T-cell (primary cell): ENCODE measurements at places on chromosomes 12 and 14.

- DNase-seq: no peak
Observed at GRCh38 chr14:72986857-72987256, 40.0 kb downstream of the ZFYVE1 start.

- DNase-seq: no peak
Observed at GRCh38 chr12:90502070-90502469, 452.9 kb downstream of the CCER1 start.

DNA sequence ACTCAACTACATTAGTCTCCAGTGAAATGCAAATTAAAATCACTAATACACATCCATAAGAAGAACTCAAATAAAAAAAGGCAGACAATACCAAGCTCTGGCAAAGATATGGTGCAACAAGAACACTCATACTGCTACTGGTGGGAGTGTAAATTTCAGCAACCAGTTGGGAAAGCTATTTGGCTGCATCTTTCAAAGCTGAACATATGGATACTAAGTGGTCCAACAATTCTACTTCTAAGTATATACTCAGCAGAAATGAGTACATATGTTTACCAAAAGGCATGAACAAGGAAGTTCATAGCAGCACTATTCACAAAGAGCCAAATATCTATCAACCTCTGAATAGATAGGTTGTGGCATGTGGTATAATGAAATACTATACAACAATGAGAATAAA lies 27.3 kb downstream of the CAPS2 start:
- DNase-seq: no peak

DNA sequence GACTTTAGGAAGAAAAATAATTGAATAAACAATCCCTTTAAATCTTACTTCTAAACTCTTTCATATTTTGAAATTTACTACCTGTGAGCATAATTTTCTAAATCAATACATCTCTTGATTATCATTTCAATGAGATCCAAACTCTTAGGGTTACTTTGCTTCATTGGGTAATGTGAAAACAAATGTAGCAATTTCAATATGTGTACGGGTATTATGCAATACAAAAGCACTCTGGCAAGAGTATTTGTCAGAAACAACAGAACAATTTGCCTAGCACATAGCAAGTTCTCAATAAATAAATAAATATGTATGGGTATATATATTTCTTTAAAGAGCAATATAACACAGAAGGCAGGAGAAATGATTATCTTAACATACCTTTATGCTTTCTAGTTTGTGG lies 77.1 kb downstream of the PLEKHG7 start:
- DNase-seq: no peak

GRCh38 chr12:106873983-106874382 lies 81.7 kb upstream of the TMEM263 start:
- DNase-seq: no peak

DNA sequence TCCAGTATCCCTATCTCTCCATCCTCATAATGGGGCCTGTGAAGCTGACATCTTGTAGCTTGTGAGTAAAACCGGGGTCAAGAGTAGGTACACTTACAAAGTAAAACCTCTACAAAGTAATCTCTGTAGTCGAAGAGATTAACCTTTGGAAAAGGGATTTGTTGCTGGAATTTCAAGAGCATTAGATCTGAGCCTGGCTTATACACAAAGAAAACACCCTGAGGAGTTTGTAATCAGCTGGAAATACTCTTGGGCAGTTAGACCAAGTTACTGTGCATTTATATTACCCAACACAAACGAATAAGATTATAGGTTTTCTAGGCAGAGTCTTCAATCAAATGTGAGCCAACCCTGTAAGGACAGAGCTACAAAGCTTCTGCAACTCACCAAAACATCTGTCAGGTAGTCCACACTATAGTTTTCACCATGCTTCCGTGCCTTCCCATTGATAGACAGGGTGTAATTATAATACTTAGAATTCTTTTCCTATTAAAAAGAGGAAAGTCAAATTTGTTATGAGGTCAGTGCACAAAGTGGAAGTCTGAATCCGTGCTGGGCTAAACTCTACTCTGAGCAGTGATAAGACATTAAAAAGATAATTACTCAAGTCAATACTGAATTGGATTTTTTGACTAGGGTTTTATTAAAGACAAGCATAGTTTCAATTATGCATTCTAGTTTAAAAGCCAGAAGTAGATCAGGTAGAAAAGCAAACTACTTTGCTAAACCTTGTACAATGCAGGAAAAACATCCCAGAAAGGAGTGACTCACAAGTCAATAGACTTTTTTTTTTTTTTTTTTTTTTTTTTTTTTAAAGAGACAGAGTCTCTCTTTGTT lies 14.6 kb downstream of the GNS start:
- no peak for DNase-seq

DNA sequence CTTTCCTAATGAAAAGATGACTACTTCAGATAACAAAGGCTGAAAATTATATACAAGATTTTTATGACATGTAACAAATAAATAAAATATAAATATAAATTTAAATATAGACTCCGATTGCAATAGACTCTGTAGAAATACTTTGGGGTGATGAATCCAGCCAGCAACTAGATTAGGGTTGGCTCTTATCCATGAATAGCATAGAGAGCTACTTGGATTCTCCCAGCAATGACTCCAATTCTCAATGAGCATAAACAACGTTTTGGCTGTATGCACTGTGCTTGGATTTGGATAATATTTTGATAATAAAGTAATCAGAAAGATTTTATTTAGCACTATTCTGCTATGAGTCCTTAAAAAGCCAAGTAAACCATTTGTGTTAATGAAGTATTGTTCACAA lies 58.0 kb upstream of the LRFN5 start:
- no peak for DNase-seq

DNA sequence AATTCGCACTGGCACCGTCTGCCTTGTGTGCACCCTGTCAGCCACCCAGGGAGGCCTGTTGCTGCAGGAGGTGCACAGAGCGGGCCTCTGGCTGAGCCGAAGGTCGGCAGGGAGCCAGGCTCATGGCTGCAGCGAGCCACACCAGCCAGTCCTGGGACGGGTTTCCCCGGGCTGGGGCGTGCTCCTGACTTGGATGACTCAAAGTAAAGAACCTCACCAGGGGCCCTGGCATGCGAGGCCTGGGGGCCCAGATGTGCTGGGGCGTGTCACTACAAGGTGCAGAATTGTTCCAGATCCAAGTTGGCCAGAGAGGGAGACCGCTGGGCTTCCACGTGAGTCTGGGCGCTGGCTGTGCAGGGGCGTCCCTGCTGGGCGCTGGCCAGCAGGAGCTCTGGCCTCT lies 34.5 kb downstream of the FBRSL1 start:
- no peak for DNase-seq

- DNase-seq: no peak
Observed at GRCh38 chr12:8661751-8662150, 875 bp downstream of the MFAP5 start.

- no peak for DNase-seq
Observed at GRCh38 chr14:76937181-76938091, 91.1 kb downstream of the IRF2BPL start.

DNA sequence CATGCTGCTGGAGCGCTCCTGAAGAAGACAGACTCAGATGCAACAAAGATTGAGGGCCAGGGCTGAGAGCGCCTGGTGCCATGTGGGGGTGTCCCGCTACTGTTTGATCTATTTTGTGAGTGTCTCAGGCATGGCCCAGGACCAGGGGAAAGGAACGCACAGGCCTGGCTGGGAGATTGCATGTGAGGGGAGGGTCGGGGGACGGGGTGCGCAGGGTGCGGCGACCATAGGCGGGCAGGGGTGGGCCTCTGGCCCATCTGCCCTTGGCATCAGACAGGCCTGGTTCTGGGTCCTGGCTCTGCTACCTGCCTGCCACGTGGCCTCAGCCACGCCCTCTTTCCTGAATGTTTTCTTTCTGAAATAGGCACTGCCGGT lies 47.5 kb downstream of the BEGAIN start:
- DNase-seq: no peak

- no peak for DNase-seq
Observed at GRCh38 chr12:49537231-49537751, 1.5 kb upstream of the KCNH3 start.

DNA sequence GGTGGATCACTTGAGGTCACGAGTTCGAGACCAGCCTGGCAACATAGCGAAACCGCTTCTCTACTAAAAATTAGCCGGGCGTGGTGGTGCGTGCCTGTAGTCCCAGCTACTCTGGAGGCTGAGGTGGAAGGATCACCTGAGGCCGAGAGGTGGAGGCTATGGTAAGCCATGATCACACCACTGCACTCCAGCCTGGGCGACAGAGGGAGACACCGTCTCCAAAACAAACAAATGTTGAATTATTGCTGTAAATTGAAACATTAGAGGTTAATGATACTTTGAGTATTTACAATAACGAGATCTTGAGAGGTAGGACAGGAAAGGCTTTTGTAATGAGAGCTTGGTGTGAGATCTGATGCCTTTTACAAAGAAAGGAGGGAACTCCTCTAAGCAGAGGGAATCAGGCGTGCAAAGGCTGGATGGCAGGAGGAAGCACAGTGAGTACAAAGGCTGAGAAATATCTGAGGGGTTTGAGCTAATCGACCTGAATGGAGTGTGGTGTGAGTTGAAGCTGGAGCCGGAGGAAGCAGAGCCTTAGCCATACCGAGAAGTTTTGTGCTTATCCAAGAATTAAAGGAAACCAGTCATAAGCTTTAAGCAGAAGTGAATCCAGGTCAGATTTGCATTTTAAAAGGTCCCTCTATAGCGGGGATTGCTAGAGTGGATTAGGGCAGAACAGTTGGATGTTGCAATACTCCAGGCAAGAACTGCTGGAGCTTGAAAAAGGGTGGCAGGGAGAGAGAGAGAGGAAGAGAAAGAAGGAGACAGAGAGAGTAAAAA lies 1.1 kb downstream of the RHNO1 start:
- DNase-seq: no peak

- DNase-seq: peak; percentile 67
Observed at GRCh38 chr12:13044002-13044905, at the start of gene FAM234B. Gene FAM234B (plus strand): TSS chr12:13044381. CDS start chr12:13044404, 23 bp downstream.

DNA sequence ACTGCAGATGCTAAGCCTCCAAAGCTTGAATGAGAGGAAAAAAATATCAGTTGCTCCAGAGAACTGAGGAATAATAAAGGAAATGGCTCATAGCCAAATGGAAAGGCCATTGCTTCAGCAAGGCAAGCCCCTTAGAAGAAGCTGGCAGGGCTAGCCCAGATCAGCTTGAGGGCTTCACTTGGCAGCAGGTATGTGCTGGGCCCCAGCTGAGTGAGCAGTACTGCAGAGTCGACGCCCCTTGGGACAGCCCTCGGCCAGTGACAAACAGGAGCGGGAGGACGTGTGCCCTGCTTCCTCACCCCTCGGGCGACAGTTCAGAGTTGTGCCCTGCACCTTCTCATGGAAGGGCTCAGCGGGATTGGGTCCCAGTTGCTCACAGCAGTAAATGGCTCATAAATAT lies 1031.2 kb upstream of the TMEM132C start:
- DNase-seq: no peak

- no peak for DNase-seq
Observed at GRCh38 chr14:53946071-53946403, 10.6 kb downstream of the BMP4 start.

DNA sequence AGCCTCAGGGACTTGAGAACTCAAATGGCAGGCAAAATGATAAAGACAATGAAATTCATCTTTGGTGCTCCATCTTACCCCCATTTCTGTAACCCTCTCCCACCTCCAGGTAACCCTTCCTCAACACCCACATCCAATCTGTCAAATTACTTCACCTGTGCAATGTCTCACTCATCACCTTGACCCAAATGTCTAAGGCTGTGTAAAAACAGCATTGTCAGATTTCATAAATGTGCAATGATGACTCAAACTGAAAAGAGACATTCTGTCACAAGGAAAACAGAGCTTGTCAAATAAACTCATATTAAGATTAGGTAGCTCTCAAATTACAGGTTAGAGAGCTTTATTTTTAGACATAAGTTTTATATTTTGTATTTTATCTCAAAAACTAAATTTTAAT lies 19.9 kb upstream of the COCH start:
- no peak for DNase-seq

GRCh38 chr12:49673446-49674317 lies 33.5 kb downstream of the FMNL3 start:
- DNase-seq: no peak

- DNase-seq: no peak
Observed at GRCh38 chr14:69535230-69535848, 39.3 kb downstream of the CCDC177 start.

DNA sequence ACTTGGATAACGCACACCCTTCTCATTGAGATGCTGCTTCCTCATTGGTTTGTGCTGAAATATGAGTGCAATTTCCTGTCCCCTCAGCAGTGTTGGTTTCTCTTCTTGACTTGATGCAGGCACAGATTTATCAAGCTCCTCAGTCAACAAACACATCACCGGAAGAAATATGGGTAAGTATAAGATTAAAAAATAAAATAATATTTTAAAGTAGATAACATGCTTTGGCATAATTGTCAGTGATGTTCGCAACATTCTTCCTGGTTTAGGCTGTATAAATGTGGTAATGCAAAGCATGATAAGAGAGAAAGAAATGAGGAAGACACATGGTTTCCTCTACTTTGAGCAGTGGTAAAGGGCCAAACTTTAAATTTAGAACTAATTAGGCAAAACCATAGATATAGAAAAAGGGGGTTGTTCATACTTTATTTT lies at the start of gene GPR65:
TSS of gene GPR65 (plus strand) at position 86 of the 432 bp plus-strand sequence. CDS start 5,713 bp downstream, outside the sequence.
- no peak for DNase-seq

DNA sequence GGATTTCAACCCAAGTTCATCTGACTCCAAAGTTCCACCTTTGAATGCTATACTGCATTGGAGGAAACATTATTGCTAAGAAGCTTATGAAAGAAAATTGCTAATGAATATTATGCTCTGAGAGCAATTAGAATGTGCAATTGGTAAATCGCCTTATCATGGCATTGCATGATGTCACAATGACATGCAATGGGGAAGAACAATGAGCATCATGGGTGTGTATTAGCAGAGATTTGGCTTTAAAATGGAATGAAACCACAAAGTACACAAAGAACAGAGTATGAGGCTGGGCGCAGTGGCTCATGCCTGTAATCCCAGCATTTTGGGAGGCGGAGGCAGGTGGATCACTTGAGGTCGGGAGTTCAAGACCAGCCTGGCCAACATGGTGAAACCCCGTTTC lies 34.7 kb downstream of the FOS start:
- no peak for DNase-seq

DNA sequence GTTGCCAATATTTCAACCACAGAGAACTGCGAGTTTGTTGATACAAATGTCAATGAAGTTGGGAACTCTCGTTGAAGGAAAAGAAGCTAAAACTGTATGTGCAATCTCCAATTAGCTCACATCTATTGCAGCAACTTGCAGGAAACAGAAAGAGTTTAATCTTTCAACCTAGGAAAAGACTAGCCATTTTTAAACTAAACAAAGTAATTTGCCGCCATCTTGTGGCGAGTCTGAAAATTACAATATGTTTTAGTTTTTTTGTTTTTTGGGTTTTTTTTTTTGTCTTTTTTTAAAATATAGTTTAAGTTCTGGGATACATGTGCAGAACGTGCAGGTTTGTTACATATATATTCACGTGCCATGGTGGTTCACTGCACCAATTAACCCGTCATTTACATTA lies 131.2 kb upstream of the FOXG1 start:
- DNase-seq: no peak

GRCh38 chr14:75470238-75470797 lies 42.5 kb downstream of the JDP2 start:
- DNase-seq: no peak

DNA sequence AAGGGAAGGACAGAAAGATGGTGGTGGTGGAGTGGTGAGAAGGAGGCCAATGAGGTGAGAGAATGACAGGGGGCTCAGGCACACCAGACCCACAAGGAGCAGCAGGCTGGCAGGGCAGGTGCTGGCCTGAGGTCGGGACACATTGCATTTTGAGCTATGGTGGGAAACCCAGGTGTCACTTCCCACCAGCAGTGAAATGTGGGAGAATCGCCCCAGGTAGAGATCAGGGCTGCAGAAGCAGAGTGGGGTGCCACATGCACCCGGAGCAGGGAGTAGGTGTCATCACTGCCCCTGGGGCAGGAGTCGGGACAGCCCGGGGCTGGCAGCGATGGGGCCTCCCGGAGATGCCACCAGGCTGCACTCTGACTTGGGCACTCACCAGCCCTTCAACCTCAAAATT lies 315.8 kb downstream of the BCL11B start:
- DNase-seq: no peak
